GM23338 (cell line): ENCODE measurements at places on chromosomes 11 and 22. TPM values are rescaled to one million over a fixed set of nuclear protein-coding genes. Genes with fewer than 3 reads are reported as not detected.

DNA sequence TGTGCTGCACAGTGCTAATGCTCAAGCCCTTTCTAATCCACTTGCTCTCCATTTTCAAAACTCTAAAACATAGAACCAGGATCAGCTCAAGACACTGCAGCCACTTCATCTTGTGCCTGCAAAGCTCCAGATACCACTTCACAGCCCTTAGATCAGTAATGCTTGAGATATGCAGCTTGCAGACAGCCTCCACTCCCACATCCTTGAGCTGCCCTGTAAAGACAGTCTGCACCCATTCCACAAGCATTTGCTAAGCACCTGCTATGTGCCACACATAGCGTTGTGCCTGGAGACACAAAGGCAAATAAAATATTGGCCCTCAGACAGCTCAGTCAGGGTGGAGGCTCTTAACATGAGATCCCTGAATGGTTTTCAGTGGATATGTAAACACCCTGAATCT lies 192.5 kb upstream of the SNX19 start:
- peaks cover 4% of the 10 kb centered on the region; the same call in 1 of the 2 replicates for H3K36me3 ChIP-seq
- H3K27ac ChIP-seq = no peak overlapping the region
- H3K4me1 ChIP-seq = no peaks in the 10 kb centered on the region

DNA sequence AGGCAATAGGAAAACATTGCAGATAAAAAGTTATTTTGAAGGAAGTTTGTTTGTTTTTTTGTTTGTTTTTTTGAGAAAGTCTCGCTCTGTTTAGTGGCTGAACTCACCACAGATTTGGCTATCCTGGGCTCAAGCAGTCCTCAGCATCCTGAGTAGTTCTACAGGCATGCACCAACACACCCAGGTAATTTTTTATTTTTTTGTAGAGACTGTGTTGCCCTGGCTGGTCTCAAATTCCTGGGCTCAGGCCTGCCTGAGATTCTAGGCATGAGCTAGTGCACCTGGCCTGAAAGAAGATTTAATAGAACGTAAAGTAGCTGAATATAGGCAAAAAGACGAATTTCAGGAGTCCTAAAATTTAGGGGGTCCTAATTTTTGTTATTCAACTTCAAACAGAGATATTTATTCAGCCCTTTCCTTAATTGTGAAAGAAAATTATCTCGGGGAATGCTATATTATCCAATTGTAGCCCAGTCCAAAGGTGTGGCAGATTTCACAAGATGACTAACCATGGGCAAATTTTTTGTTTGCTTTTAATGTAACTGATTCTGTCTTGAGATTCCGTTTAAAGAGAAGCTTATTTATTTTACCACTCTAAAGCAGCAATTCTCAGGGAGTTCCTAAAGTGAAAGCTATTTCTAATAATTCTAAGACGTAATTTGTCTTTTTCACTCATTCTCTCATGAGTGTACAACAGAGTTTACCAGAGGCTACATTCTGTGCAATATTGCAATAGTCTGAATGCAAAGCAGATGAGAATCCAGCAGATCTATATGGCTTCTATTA lies 940 bp downstream of the IL18 start:
- DNase-seq = no peak

DNA sequence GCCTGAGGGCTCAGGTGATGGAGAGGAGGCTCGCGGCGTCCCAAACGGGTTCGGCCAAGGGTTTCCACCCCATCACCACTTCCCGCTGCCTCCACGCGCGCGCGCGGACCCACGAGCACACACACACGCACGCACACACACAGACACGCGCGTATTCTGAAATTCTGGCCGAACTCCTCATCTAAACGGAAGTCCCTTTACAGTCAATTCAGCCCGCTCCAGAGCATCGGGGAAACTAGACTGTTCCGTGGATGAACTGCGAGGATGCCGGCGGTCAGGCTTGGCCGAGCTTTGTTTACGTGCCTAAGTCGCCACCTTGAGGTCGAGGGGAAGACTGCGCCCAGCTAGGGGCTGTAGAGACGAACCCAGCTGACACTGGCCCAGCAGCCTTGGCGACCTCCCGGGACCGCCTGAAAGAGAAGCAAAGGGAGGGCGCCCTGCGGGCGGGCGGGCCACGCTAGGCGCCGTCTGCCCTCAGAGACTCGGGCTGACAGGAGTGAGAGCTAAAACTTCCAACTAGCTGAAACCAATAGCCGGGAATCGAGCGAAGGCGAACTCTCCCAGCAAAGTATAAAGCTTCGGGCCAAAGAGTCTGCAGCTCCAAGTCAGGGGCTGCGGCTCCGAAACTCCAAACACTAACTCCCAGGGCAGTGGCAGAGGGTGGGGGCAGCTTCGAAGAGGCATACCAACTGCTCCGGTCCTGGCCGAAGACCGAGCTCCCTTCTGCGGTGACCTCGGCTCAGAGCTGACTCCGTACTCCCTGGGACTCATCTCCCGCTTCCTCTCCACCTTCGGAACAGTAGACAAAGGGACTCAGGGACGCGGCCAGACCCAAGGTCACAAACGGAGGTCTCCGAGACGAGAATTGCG lies 124.7 kb upstream of the C11orf58 start:
- peak overlapping the region; percentile 64 for H3K4me3 ChIP-seq
- peaks cover 100% of the 10 kb centered on the region for H3K27me3 ChIP-seq
- H3K27ac ChIP-seq = no peak overlapping the region
- H3K36me3 ChIP-seq = no peaks in the 10 kb centered on the region
- DNase-seq = peak; percentile 97

DNA sequence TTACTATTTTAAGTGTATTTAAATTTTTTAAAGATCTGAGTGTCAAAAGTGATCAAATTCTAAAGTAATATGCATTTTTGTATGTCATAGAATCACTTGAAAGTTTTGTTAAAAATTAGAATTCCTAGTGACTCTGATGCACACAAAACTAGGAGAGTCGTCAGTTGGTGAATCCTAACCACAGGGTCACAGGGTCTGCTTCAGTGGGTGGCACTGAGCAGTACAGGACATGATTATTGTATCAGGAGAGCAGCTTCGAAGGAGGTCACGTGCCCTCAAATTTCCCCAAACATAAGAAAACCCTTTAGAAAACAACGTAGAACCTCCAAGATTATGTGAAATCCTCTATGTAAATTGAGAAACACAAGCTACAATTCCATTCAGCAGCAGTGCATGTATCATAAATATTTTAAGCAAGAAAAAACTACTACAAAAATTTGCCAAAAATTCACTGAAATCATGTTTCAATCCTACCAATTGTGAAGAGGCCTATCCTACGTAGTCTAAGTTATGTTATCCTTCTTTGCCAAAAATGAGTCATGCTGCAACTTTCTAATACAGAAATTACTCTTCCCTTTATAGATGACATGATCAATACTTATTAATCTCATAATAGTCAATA lies 323.6 kb downstream of the AASDHPPT start:
- H3K4me3 ChIP-seq = no peak overlapping the region
- no peak overlapping the region for H3K27ac ChIP-seq
- H3K4me1 ChIP-seq = no peaks in the 10 kb centered on the region
- H3K27me3 ChIP-seq = no peaks in the 10 kb centered on the region

- peak; percentile 57 for DNase-seq
- H3K36me3 ChIP-seq = no peaks in the 10 kb centered on the region
- no peak overlapping the region for H3K4me3 ChIP-seq
- H3K4me1 ChIP-seq = no peaks in the 10 kb centered on the region
- H3K27me3 ChIP-seq = peaks cover 81% of the 10 kb centered on the region
Measured at GRCh38 chr22:22558071-22558971, 744 bp downstream of the PRAME start.

GRCh38 chr11:96230686-96231085 lies 112.3 kb downstream of the MAML2 start:
- H3K36me3 ChIP-seq = no peaks in the 10 kb centered on the region
- H3K27ac ChIP-seq = no peak overlapping the region
- H3K4me1 ChIP-seq = no peaks in the 10 kb centered on the region
- no peak for DNase-seq
- H3K4me3 ChIP-seq = no peak overlapping the region

- H3K27ac ChIP-seq = no peak overlapping the region
- H3K27me3 ChIP-seq = no peaks in the 10 kb centered on the region
- H3K4me1 ChIP-seq = 0 out of 2 replicates have a peak, but pooled peaks cover 5% of the 10 kb centered on the region
- no peaks in the 10 kb centered on the region for H3K36me3 ChIP-seq
- no peak for DNase-seq
Measured at GRCh38 chr11:110866081-110866480, 153.8 kb upstream of the ARHGAP20 start.

GRCh38 chr11:103594283-103594682 lies 442.2 kb upstream of the DDI1 start:
- no peaks in the 10 kb centered on the region for H3K36me3 ChIP-seq
- no peaks in the 10 kb centered on the region for H3K4me1 ChIP-seq
- DNase-seq = no peak
- H3K27ac ChIP-seq = no peak overlapping the region

GRCh38 chr11:12182676-12183541 lies 72.5 kb downstream of the MICAL2 start:
- no peaks in the 10 kb centered on the region for H3K27me3 ChIP-seq
- H3K27ac ChIP-seq = no peak overlapping the region
- H3K4me1 ChIP-seq = no peaks in the 10 kb centered on the region
- H3K4me3 ChIP-seq = no peak overlapping the region
- no peaks in the 10 kb centered on the region for H3K36me3 ChIP-seq

DNA sequence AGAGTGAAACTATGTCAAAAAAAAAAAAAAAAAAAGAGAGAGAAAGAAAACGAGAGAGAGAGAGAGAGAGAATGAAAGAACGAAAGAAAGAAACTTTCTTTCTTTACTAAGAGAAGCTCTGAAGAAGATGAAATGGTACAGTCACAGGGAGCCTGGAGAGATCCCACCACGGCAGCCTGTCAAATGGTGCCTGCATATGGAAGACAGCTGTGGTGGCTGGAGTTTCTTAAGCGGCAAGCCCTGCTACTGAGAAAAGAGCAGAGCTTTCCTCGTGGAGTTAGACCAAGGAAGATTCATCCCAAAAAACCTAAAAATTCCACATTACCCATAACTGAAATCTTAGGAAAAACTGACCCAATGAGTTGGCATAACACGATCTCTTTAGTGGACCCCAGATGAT lies 66.7 kb downstream of the MICAL3 start:
- H3K4me3 ChIP-seq = no peak overlapping the region
- no peaks in the 10 kb centered on the region for H3K36me3 ChIP-seq
- H3K27ac ChIP-seq = no peak overlapping the region
- no peak for DNase-seq
- H3K4me1 ChIP-seq = no peaks in the 10 kb centered on the region

DNA sequence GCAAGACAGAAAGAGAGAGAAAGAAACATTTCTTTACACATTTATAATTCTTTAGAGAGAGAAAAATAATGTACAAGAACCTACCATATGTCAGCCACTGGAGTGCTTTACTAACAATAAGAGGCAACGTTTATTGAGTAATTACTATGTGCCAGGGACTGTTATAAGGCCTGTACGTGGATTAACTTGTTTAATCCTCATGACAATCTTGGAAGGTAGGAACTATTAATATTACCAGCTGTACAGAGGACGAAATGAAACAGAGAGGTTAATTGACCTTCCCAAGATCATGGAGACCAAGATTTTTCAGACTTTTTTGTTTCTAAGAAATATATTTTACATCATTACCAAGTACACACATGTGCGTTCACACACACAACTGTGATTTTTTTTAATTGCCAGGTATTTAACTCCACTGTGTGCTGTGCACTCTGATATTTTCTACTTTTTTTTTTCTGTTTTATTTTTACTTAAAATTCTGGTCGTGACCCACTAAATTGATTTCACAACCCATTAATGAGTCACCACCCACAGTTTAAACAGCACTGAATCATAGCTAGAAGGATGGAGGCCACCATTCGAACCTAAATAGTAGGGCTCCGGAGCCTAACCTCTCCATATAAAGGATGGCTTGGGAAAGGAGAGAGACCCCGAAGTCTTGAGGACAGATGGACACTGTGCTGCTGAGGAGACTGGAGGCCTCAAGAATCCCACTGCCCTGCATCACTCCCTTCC lies 21.4 kb downstream of the CREB3L1 start:
- no peak overlapping the region for H3K4me3 ChIP-seq
- no peak overlapping the region for H3K27ac ChIP-seq
- no peaks in the 10 kb centered on the region for H3K27me3 ChIP-seq

DNA sequence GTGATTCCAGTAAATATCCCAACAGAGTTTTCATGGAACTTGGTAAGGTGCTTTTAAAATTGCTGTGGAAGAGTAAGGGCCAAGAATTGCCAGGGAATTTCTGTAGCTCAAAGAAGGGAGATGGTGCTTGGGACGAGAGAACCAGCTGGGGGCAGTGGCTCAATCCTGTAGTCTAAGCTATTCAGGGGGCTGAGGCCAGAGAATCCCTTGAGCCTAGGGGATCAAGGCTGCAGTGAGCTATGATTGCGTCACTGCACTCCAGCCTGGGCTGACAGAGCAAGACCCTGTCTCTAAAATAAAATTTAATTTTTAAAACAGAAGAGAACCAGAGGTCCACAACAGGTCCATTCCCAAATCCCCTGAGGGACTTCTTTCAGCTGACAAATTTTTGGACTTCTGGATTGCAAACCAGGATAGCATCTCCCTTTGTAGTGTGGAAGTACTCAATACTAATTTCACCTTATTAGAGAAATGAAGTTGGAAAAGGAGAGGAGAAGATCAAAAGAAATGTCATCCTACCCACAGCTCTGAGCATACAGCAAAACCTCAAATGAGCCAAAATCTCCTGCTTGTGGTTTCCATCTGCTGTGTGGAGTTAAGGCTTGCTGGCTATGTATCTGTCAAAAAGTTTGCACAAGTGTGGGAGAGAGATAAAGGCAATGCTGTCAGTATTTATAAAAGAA lies 59.2 kb upstream of the CLPB start:
- H3K36me3 ChIP-seq = no peaks in the 10 kb centered on the region
- no peak overlapping the region for H3K4me3 ChIP-seq
- H3K27me3 ChIP-seq = no peaks in the 10 kb centered on the region
- no peak overlapping the region for H3K27ac ChIP-seq
- DNase-seq = peak; percentile 34
- no peaks in the 10 kb centered on the region for H3K4me1 ChIP-seq

DNA sequence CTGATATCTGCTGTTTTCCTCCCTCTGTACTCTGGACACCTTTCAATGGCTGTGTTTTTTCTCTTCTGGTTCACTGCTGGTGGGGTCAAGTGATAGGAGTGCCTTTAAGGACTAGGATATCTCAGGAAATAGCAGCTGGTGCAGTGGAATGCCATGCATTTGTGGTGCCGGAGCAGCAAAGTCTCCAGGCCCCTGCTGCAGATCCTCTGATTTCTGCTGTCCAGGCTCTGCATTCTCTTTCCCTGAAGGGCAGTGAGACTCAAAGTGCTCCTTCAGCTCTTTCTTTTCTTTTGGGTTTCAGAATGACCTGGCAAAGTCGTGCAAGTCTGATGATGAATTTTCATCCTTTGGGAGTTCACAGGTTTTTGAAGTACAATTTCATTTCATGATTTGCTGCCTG lies 774.3 kb downstream of the FAM181B start:
- peaks cover 3% of the 10 kb centered on the region; the same call in 1 of the 2 replicates for H3K4me1 ChIP-seq
- no peaks in the 10 kb centered on the region for H3K36me3 ChIP-seq
- DNase-seq = peak; percentile 67
- no peak overlapping the region for H3K27ac ChIP-seq
- no peak overlapping the region for H3K4me3 ChIP-seq

FBLN1 gene
- total RNA-seq = 134 and 137 TPM in 2 replicates

TECTA gene
- total RNA-seq = 0.69 and 0.74 TPM in 2 replicates

TTC36 gene
- 1.0 and 3.5 TPM in 2 replicates for total RNA-seq

MMP27 gene
- not detected in 2 replicates for total RNA-seq

MS4A4E gene
- total RNA-seq = not detected in 2 replicates

SCUBE1 gene
- 2.0 and 3.2 TPM in 2 replicates for total RNA-seq
